CD4-positive, alpha-beta T cell treated with Interleukin-4 for 4 hours (primary cell): ENCODE measurements at places on chromosomes 3 and 15.

DNA sequence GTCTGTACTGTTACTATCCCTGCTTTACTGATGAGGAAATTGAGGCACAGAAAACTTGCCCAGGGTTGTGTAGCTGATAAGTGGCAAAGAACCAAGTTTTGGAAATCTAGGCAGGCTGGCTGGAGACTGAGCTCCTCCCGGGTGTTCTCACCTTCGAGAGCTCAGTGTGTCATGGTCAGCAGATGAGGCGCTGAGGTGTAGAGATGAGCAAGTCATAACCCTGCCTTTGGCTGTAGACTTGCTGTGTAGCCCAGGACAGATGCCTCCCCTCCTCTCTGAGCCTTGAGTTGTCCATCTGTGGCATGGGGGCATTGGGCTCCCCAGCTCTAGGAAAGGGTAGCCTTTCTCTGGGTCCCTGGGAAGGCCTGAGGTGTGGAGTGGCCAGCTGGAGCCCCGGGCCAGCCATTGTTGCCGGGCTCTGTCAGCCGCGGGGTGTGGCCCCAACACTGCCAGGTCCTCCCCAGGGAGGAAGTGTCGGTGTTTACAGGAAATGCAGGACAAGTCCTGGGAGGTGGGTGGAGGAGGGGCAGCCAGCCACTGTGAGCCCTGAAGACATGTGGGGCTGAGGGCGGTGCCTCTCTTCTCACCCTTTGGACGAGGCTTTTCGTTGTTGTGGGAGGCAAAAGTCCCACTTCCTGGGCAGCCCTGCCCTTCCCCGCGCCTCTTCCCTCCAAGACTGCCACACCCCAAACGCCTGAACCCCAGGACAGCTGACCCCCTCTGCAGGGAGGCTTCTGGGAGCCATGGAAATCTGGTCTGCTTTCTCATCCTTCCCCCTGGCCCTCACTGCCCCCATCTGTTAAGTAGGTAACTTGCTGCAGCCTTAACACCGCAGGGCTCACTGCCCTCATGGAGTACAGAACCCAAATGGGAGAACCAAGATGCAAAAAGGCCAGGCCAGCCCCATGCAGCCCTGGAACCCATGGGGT, 29.1 kb downstream of the FGD5 start:
- no peak for DNase-seq

GRCh38 chr3:154349223-154349622, 24.9 kb upstream of the DHX36 start:
- no peak for DNase-seq

- DNase-seq: no peak
Measured at GRCh38 chr3:50559702-50560101, 7.8 kb downstream of the C3orf18 start.

GRCh38 chr3:66377800-66378199, 123.0 kb downstream of the LRIG1 start:
- peak; percentile 58 for DNase-seq

DNA sequence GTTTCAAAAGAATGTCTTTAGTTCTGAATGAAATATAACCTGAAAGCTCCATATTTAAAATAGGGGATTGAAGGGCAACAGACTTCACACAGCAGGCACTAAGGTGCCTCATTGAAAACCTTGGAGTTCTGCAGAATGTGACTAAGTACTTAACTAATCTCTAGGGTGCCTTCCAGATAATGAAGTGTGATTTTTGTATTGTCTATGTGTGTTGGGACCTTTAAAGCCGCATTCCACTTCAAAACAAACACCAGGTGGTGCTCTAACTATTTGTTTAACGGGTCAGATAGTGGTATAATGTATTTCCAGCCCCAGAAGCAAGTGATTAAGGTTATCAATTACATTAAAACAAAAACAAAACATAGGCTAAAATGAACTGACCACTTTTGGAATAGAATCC, 28.0 kb downstream of the TFG start:
- DNase-seq: peak; percentile 6

DNA sequence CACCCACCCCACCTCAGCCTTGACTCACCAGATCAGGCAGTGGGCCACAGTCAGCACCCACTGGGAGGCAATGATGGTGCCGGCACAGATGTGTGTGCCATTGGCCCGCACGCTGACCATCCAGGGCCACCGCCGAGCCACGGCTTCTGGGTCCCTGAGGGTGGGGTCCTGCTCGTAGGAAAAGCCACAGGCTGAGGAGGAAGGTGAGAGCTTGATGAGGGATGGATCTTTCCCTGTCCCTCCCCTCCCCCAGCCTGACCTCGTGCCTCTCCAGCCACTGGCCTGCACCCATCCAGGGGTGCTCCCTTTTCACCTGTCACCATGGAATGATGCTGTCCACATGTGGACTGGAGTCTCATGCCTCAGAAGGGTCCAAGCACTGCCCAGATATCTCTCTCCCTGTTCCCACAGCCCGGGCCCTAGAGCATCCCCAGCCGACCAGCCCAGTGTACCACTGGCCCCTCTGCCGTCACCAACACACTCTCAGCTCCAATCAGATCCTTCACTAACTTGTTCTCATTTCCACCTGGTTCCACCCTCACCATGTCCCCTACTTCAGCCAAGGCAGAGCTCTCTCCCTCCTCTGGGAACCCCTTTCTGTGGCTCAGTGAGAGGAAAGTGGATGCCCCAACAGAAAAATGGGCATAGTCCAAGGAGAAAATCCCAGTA, 2.0 kb downstream of the PRSS50 start:
- no peak for DNase-seq

DNA sequence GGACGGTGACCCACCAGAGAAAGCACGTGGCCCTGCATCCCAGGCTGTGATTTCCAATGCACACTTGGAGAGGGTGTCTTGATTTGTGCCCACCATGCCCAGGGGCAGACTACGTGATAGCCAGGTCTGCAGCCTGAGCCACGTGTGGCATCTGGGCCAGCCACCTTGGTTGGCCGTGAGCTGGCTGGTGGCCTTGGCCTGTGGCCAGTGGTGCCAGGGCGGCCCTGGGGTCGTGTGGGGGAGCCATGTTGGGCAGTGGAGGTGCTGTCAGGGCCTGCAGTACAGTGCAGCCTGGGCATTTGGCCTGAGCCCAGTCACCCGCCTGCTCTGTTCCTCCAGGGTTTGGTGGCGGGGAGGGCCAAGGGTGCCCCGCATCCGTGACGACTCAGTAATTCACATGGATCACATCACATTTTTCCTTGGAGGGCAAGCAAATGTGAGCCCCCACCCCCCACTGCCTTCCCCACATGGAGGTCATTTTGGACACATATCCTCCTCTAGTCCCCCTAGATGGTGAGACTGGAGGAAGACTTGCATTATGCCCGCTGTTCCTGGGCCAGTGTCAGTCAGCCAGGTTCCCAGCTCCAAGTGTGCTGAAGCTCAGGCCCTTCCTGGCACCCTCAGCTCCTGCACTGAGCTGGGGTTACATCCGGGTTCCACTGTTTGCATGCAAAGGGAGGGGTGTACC, 201.4 kb downstream of the UBE3A start:
- no peak for DNase-seq
